ENCODE measurements at places on chromosomes 16 and 17.

DNA sequence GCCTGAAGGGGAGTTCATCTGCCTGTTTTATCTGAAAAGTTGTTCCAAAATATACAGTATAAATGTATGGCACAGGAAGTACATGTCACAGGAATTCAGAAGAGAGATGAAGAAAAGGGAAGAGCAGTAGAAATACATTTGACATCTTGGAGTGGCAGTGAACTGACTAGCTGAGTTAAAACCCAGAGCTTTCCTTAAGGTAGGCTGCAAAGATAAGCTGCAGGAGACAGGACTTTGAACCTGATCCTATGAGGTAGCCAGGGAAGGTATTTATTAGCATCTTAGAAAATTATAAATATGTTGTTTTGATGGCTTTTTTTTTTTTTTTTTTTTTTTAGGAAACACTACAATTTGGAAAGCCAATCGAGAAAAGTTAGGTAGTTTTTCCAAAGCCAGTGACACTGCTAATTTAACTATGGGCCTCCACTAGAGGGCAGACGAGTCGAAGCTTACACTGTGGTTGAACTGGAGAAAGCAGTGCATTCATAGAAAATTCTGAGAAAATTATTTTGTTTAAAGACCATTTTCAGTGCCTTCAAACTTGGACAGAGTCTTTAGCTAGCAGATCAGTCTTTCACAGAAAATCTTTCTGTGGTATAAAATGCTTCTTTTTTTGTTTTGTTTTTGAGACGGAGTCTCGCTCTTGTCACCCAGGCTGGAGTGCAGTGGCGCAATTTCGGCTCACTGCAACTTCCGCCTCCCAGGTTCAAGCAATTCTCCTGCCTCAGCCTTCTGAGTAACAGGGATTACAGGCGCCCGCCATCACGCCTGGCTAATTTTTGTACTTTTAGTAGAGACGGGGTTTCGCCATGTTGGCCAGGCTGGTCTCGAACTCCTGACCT, 122.3 kb downstream of the SSH2 start:
- peak; percentile 62 for DNase-seq

- DNase-seq, result no peak
Observed at GRCh38 chr16:21097151-21097550, 53.5 kb downstream of the DNAH3 start.

GRCh38 chr17:77543801-77544200, 403.0 kb downstream of the SEC14L1 start:
- DNase-seq, result no peak

GRCh38 chr17:43434902-43435319, 36.1 kb downstream of the ARL4D start:
- no peak for DNase-seq

DNA sequence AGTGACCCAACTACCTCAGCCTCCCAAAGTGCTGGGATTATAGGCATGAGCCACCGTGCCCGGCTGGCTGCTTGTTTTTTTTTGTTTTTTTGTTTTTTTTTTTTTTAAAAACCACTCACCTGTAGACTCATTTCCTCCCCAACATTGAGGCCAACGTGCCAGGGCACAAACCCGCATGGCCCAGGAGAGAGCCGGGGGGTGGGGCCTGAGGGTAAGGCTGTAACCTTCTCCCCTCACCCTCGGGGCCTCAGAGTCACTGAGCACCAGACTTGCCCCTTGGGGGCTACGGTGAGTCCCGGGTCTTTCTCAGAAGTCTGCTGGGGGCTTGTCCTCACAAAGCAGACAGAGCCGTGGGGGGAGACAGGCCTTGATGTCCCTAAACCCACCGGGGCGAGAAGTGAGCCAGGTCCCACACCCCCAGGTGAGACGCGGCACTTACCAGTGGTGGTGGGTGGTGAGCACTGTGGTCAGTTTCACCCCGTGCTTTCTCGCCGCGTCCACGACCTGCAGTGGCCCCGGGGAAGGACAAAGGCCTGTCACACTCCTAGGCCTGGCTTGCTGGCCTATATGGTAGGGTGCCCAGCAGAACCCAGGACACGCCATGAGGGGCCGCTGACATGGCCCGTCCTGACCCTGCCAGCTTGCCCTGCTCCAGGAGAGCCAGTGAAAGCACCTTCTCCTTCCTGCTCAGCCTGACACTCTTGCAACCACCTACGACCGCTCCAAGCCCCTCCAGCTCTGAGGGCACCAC, 4.6 kb downstream of the HAGH start:
- DNase-seq, result no peak

GRCh38 chr17:5630434-5630833, 46.1 kb upstream of the NLRP1 start:
- no peak for DNase-seq

- DNase-seq, result no peak
Observed at GRCh38 chr17:34750004-34750403, 170.6 kb downstream of the TMEM132E start.

DNA sequence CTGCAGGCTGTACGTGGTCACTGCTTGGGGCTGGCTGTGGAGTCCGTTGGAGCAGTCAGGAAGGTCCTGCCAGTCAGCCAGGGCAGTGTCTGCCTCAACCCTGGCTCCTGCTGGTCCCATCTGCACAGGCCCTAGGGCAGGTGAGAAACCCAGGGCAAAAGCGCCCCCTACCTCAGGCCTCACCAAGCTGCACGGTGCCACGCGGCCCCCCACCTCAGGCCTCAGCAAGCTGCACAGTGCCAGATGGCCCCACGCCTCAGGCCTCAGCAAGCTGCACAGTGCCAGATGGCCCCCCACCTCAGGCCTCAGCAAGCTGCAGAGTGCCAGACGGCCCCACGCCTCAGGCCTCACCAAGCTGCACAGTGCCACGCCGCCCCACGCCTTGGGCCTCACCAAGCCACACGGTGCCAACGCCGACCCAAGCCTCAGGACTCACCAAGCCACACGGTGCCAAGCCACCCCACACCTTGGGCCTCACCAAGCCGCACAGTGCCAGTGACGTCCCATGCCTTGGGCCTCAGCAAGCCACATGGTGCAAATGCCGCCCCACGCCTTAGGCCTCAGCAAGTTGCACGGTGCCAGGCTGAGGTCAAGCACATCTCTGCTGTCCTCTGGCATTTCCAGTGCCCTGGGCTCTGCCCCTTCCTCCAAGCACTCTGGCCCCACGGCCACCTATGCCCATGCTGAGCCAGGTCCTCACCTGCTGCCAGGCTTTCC, 5.5 kb downstream of the TMEM204 start:
- peak; percentile 59 for DNase-seq
